Dorsolateral prefrontal cortex (tissue), 122 donors: ENCODE measurements at places on chromosomes 4 and X. TPM values are rescaled to one million over a fixed set of nuclear protein-coding genes. Genes with fewer than 3 reads are reported as not detected.

DNA sequence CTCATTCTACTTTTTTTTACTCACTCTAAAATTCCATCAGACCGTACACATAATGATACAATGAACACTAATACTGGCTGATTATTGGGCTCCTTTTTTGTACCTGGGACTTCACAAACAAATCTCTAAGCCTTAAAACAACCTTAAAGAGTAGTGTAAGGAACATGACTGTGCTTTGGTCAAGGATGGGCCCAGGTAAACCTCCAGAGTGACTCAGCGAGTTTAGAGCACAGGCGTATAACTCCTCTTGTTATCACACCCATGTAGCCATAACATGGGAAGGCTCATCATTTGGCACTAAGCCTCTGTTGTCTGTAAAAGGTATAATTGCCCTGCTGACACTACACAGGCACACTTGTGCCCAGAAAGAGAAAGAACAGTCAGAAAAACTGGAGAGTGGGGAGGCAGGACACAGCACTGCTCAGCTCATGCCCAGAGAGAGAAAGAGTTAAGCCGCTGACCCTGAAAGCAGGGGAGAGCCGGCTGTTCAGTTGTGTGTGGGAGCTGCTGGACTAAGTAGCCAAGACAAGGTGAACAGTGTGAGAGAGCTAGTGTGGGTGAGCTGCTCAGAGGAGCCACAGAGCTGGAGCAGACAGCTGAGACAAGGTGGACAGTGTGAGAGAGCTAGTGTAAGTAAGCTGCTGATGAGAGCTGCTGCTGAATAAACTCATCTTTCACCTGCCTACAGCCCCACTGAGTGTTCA, 319.6 kb upstream of the BMP3 start:
- no peak for DNase-seq

GRCh38 chr4:2399216-2399615, 19.2 kb downstream of the ZFYVE28 start:
- no peak for DNase-seq

GRCh38 chrX:123188081-123188480, 4.0 kb downstream of the GRIA3 start:
- DNase-seq: no peak

GRCh38 chr4:6393544-6394475, 78.6 kb downstream of the PPP2R2C start:
- DNase-seq: no peak

- DNase-seq: no peak
These were observed 82.4 kb downstream of the CNGA2 start for GRCh38 chrX:151816934-151817333.

- DNase-seq: no peak
These were observed 144.8 kb downstream of the FRYL start for GRCh38 chr4:48635310-48635709.

DNA sequence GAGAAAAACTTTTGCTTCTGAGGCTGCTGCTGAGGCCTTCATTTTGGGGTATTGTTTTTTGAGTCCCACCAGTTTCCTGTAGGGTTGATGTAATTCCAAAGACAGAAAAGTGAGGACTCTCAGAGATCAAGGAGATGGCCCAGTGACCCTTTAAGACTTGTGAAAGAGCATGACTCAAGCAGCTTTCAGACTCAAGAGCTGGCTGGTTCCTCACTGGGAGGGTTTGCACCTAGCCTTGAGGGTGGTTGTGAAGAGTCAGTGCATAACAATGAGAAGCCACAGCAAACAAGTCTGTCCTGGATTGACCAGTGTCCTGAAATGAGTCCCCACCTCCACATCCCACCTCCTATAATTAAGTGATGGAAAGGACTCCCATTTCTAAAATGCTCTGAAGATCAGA, 89.2 kb downstream of the NHS start:
- no peak for DNase-seq

DNA sequence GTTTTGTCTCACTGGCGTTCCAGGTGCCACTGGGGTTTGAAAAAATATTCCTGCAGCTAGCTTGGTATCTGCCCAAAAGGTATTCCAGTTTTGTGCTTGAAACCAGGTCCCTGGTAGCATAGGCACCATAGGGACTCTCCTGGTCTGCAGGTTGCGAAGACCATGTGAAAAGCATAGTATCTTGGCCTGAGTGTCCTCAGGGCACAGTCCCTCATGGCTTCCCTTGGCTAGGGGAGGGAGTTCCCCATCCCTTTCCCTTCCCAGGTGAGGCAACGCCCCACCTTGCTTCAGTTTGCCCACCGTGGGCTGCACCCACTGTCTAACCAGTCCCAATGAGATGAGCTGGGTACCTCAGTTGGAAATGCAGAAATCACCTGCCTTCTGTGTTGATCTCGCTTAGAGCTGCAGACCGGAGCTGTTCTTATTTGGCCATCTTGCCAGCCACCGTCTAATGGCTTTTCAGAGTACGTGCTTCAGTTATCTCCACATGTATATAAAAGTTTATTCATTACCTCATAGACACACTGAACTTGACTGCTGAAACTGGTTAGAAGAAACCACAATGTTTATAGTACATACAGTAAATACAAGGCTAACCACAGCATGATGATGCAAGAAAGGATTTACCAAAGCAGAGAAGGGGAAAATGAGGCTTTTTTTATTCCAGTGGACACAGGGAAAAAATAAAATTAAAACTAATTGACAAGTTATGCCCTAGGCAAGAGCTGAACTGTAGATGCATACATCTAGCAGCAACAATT, 10.6 kb downstream of the PBDC1 start:
- DNase-seq: no peak

DNA sequence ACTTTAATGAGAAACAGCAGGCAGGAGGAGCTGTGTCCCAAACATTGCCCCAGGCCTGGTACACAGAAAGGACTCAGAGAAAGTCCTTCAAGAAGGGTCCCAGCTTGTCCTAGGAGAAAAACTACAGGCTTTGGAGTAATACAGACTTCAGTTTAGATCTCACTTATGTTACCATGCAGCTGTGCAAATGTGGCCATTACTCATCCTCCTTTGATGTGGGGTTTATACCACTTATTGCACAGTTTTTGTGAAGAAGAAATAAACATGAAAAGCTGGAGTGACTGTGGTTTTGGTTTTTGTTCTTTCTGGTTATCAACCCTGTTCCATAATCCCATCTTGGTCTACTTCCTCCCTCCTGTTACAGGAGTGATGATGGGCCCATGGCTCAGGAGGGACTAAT, 8.1 kb upstream of the CYTL1 start:
- DNase-seq: no peak

DNA sequence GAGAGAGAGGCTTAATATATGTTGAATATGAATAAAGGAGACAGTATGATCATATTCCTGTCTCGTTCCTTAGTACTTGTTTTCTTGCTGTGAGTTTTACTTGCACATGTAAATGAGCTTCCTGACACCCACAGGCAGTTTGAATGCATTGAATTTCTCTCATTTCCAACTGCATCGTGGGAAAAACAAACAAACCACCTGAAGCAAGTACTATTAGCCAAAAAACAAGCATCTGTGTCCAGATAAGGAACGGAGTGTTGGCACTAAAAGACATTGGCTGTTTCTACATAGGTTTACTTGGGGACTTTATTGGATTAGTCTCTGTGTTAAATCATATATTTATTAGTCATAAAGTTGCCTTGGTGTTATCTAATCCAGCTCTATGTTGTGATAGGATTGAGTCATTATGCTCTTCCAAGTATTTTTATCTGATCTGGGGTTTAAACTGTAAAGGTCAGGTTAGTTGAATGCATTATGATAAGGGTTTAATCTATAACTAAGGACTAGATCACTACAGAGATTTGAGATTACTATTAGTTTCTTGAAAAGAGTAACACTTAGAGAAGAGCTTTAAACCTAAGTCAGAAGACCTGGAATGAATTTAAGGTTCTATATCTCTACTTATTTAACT, 339.0 kb upstream of the SPANXN4 start:
- no peak for DNase-seq

DNA sequence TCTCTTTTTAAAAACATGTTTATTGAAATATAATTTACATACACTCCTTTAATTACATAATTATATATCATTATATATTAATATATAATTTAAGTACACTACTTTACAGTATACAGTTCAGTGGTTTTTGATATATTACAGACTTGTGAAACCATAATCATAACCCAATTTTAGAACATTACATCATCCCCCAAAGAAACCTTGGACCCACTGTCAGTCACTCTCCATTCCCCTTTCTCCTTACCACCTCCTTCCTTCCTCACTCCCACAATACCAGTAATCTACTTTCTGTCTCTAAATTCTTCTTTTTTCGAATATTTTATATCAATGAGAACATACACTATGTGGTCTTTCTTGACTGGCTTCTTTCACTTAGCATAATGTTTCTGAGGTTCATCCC, 17.9 kb upstream of the EXOSC9 start:
- DNase-seq: no peak

DNA sequence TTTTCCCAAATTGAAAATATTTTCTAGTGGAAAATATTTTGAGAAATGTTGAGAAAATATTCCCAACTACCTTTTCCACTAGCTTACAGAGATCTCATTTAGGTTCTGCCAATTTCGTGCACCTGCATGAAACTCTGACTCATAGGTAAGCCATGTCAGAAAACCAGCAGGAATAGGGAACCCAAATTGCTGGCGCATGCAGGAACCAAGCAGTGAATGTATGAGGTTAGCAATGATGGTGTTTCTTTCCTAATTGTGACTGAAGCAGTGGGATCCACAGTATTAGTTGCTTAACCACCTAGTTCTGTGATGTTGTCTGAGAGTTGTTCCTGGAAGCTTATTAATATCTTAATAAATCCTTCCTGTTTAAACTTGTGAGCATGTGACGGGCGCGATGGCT, 381.0 kb upstream of the TRAM1L1 start:
- no peak for DNase-seq

DNA sequence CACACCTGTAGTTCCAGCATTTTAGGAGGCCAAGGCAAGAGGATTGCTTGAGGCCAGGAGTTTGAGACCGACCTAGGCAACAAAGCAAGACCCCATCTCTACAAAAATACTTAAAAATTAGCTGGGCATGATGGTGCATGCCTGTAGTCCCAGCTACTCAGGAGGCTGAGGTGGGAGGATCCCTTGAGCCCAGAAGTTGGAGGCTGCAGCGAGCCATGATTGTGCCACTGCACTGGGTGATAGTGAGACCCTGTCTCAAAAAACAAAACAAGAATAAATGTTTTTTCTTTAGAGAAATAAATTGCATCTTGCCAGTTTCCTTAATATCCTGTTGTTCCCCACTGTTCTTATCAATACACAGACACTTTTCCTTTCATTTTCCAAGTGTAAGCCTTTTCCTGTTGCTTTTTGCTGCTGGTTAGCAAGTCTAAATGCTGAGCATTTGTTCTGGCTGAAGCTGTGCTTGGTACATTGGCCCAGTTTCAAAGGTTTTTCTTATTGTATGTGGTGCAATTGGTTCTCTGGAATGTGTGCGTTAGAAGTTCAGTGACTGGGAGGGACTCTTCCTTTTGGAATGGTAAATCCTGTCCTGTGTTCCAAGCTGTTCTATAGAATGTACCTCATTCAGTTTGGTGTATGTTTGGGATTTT, 98.2 kb downstream of the AFF1 start:
- DNase-seq: no peak

- no peak for DNase-seq
These were observed 71.9 kb upstream of the STX18 start for GRCh38 chr4:4613641-4614286.

DNA sequence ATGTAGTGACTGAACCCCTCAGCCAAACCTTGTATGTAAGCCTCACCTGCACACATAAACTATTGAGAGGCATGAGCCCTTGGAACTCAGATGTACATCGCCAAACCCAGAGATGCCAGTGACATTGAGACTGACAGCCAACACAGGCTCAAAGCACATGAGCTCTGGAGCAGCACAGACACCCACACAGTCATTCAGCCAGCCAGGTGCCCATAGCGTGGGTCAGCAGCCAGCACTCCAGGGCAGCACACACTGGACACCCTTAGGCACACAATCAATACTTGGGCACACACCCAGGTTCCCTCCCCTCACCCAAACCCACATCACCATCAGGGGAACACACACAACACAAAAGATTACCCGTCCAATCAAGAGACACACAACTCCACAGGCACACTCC, 4.3 kb upstream of the TIMP1 start:
- DNase-seq: no peak

DNA sequence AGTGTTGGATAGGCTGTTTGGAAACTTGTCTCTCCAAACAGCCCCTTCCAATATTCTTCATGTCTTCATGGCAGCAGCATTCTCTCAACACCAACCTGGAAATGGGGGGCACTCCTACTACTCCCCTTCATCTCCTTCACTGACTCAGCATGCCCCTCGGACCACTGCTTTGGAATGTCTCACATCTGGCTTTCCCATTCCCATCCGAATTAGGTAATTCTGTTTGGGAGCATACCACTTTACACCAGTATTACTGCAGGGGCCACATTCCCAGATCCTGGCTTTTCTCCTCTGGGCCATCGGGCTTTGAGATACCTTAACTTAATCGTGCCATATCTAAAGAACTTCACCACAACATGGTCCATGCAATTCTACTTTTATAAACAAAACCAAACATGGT, 100.8 kb downstream of the MAML3 start:
- no peak for DNase-seq

- DNase-seq: no peak
These were observed 34.9 kb downstream of the MGST2 start for GRCh38 chr4:139700568-139700967.

DNA sequence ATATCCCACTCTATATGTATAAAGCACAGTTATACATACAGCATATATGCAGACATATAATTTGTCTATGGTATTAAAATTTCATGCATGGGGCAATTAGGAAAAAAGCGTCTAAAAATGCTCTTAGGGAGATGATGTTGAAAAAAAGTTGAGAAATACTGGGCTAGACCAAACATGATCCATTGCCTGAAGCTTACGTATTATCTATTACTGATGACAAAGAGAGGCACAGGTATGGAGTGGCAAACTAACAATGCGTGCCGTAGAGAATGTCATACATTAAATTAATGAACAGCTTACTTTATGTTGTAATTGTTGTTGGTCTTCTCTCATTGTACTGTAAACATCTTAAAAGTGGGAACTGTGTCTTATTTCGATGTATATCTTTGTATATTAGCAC, 13.9 kb downstream of the RHOH start:
- DNase-seq: no peak

- DNase-seq: no peak
These were observed 168.2 kb downstream of the C4orf33 start for GRCh38 chr4:129264008-129264657.

- no peak for DNase-seq
These were observed 179.7 kb upstream of the TET2 start for GRCh38 chr4:104967034-104967401.

GRCh38 chrX:56833626-56834025, 104.6 kb downstream of the NBDY start:
- no peak for DNase-seq

TEX11 gene
- total RNA-seq: not detected

CXCL8 gene
- not detected for total RNA-seq

HPSE gene
- total RNA-seq: 0.67 TPM

RP2 gene
- 2.8 TPM for total RNA-seq

PAGE2B gene
- not detected for total RNA-seq

SLITRK2 gene
- 23.2 TPM for total RNA-seq

GAGE13 gene
- total RNA-seq: not detected

SERTM2 gene
- not detected for total RNA-seq

SGCB gene
- 69.5 TPM for total RNA-seq

FGF2 gene
- total RNA-seq: 58.5 TPM

ATP6AP2 gene
- total RNA-seq: 164 TPM

TREX2 gene
- total RNA-seq: 1.6 TPM
